Sigmoid colon (tissue), 7 donors: ENCODE measurements at places on chromosomes 5 and 9. TPM values are rescaled to one million over a fixed set of nuclear protein-coding genes. Genes with fewer than 3 reads are reported as not detected.

DNA sequence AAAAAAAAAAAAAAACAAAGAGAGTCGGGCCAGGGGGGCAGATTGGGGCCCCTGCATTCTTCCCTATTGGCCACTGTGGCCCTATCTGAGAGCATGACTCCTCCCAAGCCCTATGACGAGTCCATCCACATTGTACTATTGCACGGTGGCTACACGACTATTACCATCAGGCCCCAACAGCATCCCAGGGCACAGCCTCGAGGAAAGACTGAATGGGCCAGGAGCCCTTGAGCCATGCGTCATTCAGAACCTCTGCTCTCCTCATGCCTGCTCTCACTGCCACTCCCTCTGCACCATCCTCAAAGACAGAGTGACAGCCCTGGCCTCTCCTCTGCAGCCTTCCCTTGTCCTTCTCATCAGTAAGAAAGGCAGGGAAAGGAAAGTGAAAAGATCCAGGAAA, 20.2 kb upstream of the ORM1 start:
- peak; percentile 22 for DNase-seq

GRCh38 chr5:38837416-38837815, 8.4 kb upstream of the OSMR start:
- no peak for DNase-seq

GRCh38 chr5:34570721-34571676, 85.1 kb upstream of the RAI14 start:
- DNase-seq: no peak

DNA sequence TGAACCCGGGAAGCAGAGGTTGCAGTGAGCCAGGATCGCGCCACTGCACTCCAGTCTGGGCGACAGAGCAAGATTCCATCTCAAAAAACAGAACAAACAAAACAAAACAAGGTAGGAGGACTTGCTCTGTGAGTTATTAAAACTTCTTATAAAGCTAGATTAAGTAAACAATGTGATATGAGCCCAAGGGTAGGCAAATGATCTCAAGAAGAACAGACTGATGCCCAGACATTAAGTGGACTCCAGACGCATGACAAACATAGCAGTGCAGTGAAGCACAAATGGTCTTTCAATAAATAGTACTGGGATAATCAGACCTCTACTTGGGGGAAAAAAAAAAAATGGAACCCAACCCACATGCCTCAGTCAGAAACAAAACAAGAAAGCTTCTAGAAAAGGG, 45.7 kb downstream of the SETX start:
- DNase-seq: no peak

Gene TSTD2
- polyA plus RNA-seq: 8.4 TPM

Gene ETF1
- polyA plus RNA-seq: 62.0 TPM

DNA sequence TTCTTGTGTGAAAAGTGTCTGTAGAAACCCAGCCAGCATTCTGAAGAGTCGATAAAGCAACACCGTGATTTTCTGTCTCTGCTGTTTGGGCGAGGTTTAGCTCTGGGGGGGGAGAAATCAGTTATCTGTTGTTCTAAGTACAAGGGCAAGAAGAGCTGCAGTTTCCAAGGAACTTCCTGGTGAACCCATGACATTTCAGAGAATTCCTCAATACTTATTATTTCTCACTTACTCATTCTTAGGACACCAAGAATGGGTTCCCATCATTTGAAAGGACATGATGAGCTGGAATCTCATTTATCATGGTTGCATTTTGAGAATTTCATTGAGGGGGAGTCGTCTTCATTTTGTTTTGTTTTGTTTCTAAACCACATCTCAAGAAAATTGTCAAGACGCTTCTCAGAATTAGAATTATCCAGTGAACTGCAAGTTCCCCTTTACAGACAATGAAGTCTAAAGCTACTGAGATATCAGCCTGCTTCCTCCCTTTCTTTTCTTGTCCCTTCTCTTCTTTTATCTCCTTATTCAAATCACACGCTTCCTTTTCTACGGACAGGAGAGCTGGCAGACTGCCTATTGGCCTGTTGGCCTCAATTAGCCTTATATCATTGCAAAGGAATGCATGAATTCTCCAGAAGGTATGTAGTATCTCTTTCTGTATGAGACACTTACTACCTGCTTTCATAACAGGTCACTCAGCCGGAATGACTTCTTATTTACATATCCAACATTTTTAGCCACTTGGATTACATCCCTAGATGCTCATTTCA, 53.7 kb downstream of the ZNF462 start:
- peak; percentile 71 for DNase-seq
